Stimulated activated CD8-positive, alpha-beta memory T cell treated with anti-CD3 and anti-CD28 coated beads, Interleukin-15, amount 100 ng/mL, for 48 hours (primary cell): ENCODE measurements at places on chromosomes 3 and 15.

DNA sequence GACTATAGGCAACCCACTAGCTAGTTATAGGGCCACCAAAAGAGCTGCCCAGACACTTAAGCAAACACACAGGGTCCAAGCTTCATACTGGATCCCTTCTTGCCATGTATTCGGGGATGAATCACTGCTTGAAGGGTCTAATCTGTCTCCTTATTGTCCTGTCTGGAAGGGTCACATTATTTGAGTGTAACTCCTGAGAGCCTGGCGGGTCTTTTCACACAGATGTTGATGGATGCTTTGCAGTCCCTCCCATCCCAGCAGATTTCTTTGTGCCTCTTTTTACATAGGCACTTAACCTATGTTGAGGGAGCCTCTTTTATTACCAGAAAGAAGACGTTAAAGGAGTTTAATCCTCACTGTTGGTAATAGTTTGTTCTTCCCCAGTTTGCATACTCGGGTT is 56.6 kb downstream of the BBX start:
- DNase-seq, result no peak

GRCh38 chr3:10554746-10555145 is 49.4 kb upstream of the ATP2B2 start:
- DNase-seq, result no peak

DNA sequence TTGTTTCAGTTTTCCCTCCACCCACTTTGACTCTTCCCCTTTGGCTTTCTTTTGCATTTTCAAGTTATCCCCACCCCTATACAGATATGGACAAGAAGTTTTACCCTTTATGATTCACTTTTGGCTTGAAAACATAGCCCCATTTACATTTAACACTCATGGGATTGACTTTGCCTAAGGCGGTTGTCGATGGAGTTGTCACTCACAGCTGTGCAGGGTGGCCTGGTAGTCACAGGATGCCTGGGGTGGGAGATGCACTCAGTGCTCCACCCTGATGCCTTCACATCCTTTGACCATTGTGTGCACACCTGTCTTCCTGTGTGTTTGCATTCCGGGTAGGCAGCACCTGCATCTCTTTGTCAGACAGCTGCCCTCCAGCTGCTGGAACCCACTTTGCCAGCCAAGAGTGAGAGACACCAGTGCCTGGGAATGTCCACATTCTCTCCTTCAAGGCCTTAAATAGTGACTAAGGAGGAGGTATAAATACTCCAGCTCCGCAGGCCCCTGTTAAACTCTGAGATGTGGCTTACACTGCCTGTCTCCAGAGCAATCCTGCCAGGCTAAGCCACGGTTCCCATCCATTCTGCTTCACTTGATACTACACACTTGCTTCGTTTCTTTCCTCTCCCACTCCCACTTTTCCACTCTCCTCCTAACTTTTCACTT is 191.5 kb upstream of the SLC24A5 start:
- DNase-seq, result no peak

DNA sequence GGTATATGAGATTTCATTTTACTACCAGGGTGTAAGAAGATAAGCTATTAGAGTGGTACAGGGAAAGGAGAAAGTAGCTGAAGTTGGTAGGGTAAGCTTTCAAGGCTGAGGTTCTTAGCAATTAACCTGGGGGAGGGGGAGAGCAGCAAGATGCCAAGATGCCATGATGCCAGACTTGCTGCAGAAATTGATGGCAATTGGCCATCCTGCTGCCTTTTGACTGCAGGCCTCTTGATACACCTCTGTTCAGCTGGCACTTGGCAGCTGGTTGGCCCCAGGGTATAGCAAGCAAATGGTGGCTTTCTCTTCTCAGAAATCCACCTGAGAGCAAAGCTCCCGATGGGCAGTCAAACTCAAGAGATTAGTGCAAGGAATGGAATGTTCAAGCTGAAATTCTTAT is 21.4 kb upstream of the DPH6 start:
- no peak for DNase-seq

GRCh38 chr3:135018149-135018923 is 223.3 kb downstream of the EPHB1 start:
- no peak for DNase-seq

GRCh38 chr3:190848870-190849269 is 13.6 kb downstream of the GMNC start:
- DNase-seq, result no peak

DNA sequence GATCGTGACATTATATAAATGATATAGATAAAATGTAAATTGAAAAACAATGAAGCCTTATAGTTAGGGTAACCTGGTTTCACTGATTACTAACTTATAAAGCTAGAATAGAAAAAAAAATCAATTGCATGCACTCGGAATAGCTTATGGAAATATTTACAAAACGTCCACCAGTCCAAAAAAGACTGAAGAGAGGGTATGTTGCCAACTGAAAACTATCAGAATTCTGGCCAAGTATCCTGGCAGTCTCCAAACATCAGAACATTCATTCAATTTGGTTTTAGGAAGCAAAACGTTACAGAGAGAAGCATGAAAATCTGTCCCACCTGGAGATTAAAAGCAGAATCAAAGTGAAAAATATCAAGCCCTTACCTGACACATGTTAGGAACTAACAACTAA is 892.4 kb downstream of the ROBO1 start:
- no peak for DNase-seq

- DNase-seq, result no peak
Measured at GRCh38 chr3:173395073-173395411, 2.5 kb upstream of the NLGN1 start.

DNA sequence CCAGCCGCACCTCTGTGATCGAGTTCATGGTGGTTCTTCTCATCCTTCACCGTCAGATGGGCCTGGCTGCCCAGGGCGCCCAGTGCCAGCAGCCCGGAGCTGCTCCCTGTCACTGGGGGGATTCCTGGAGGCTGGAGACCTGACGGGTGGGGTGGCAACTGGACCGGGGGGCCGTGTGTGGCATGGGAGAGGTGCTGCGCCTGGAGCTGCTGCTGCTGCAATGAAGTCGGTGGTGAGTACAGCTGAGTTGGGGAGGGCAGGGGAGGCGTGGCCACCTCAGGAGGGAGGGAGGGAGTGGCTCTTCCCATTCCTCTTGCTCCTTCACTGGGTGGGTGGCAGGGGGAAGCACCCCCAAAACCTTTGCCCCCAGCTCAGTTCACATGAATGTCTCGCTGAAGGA is 31.7 kb downstream of the TLE3 start:
- no peak for DNase-seq

- DNase-seq, result no peak
Measured at GRCh38 chr15:40278026-40278425, 4.8 kb downstream of the ANKRD63 start.

- DNase-seq, result no peak
Measured at GRCh38 chr3:156628836-156629618, 45.4 kb upstream of the TIPARP start.

GRCh38 chr15:88243895-88244787 is 12.4 kb downstream of the NTRK3 start:
- no peak for DNase-seq

DNA sequence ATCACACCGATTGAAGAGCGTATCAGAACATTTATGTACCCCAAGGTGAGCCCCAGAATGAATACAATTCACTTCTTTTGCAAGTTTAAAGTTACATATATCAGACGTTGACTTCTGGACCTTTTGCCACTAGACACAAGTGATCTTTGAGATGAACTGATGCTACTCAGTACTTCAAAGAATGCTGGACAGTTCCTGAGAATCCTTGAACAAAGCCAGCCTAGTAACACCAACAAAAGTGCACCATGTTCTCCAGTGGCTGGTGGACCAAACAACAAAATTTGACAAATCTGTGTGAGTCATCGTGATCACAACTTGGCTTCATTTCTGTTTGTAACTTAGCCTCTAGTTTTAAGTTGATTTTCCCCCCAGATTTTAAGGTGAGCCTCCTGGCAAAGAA is 355.7 kb downstream of the SOX2 start:
- no peak for DNase-seq

- no peak for DNase-seq
Measured at GRCh38 chr3:74055061-74055460, 430.3 kb upstream of the PDZRN3 start.

DNA sequence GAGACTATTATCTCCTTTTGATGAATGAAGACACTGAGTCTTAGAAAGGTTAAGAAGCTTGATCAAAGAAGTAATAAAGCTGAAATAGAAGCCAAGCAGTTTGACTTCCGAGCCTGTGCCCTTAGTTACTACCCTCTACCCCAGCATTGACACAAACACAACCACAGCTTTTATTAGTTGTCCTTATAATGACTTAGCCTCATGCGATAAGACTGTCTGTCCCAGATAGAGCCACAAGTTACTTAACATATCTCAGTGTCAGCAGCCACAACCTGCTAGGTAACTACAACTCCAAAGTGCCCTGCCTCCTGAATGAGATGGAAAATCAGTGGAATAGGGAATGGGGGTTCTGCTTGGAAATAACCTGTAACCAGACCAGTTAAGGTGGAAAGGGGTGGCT is 781.6 kb upstream of the CFAP20DC start:
- no peak for DNase-seq

- no peak for DNase-seq
Measured at GRCh38 chr3:50296721-50297383, 2.4 kb downstream of the HYAL3 start.

DNA sequence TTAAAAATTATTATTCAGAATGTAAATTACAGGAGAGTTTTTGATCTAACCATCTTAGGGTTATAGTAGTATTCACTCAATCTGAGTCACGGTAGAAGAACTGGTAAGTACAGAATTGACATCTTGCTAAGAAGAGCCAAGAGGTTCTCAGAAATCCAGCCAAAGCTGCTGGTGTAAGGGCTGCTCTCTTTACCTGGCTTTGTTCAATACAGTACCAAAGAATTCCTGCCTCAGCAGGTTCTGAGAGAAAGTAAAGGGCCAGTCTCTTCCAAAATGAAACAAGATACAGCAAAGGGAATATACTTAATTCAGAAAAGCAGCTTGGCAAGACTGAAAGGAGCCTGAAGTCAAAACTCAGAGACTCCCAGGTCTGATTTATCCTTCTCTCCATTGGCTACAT is 193.1 kb downstream of the TNIK start:
- DNase-seq, result no peak

GRCh38 chr3:171401432-171401831 is 58.8 kb downstream of the TNIK start:
- DNase-seq, result no peak

DNA sequence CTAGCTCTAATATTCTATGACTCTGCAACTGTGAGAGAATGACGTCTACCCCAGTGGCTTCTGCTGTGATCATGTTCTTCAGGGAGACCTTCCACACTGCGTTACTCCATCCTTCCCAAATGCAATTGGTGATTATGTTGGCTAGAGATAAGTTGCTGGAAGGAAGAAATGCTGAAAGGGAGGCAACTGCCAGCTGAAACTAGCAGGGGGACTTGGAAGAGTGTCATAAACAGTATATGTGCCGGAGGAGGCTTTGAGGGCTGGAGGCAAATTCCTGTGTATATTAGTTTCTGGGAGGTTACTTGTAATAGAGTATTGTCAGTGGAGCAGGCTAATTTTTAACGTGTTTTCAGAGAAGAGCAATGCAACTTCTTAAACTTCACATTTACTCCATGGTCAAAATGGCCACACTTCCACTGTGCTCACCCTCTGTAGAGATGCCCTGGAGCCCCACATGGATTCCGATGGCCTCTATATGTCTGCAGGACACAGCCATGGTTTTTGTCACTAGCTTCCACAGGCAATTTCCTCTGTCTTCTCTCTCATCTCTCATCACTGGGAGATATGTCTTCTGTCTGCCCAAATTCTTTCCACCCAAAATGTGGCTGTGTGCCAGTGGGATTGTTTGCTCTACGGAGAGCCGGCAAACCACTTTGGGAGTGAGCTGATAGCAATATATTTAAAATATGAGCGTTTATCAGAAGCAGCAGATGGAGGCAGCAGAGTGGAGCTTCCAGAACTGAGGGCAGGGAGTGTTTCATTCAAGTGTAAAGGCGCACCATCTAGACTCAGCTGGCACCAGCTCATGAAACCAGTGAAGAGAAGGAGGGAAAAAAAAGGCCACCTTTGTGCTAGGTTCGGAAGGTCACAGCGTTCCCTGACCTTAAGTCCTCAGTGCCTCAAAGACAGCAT is 13.3 kb upstream of the CD47 start:
- DNase-seq, result no peak

GRCh38 chr3:49173116-49173791 is 1.9 kb downstream of the KLHDC8B start:
- DNase-seq, result no peak

DNA sequence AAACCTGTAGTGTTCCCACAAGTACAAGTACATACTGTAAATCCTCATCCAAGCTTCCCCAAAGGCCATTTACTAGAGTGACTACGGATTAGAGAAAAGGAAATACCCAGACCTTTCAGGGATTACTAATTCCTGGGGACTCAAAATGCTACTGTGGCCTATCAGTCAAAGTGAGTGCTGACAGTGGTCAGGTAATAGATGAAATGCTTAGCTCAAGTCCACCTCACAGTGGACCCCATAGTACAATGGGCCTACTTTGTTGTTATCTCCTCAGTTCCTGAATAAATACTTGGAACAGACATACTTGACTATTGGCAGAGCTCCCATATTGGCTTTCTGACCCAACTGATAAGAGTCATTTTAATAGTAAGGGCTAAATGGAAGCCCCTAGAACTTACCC is 61.6 kb downstream of the MAP4 start:
- no peak for DNase-seq

DNA sequence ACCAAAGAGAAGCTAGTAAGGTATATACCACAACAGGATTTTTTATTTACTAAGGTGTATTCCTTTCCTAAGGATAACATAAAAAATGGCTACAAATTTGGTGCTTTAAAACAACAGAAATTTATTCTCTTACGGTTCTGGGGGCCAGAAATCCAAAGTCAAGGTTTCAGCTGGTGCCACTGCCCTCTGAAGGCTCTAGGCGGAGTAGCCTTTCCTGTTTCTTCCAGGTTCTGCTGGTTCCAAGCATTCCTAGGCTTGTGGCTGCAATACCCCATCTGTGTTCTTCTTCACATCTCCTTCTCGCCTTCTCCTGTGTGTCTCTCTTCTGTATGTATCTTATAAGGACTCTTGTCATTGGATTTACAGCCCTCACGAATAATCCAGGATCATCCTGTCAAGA is 549.9 kb downstream of the GRM7 start:
- no peak for DNase-seq

- DNase-seq, result no peak
Measured at GRCh38 chr15:36599620-36600433, 20.4 kb downstream of the CDIN1 start.

GRCh38 chr3:64956711-64957325 is 269.0 kb upstream of the ADAMTS9 start:
- DNase-seq, result no peak

DNA sequence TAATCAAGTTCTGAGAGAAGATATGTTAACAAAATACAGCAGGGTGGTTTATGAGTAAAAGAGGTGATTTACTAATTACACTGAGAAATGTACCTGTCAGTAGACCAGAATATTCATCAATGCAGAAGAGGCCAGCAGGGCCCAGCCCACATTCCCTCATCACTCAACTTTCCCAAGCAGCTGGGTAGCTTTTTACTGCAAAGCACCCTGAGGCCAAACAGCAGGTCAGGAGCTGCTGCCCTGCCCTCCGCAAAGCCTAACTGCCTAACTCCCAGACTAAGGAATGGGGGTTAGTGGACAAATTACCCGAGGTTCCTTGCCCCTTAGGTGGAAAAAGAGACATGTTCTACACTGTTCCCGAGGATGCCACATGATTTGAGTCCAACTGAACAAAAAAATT is 108.2 kb downstream of the TBL1XR1 start:
- DNase-seq, result no peak
